Left colon (tissue), 2 donors: ENCODE measurements at places on chromosomes 6 and 20.

GRCh38 chr6:71489736-71490135 is 201.1 kb downstream of the OGFRL1 start:
- no peak for DNase-seq

DNA sequence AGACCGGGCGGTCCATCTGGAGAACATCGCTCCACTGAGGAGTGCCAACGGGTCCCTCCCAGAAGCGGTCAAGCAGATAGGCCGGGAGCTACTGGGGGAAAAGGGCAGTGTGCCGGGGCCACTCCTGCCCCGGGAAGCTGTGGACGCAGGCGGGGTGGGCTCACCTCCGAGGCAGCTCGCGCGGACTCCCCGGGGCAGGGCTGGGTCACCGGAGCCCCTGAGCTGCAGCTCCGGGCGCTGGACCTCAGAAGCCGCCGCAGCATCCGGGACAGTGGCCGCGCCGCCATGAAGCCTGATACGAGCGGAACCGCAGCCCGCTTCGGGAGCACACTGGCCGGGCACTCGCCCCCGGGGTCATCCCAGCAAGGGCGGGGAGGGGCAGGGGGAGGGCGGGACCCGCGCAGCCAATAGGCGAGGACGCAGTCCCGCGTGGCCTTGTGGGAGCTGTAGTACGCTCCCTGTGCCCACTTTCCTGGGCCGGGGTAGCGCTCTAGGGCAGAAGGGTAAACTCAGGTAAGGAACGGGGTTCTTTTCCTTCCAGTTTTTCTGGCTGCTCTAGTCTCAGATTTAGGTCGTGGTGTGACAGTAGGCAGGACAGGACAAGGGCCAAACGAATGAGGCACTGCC is at the start of gene MOCS1:
Gene MOCS1, minus strand, starts transcription at position 332 of the 627 bp plus-strand sequence. Its CDS starts 45 bp downstream, at position 287.
- peak; percentile 74 for DNase-seq

GRCh38 chr6:5610640-5611039 is 349.3 kb downstream of the FARS2 start:
- DNase-seq, result no peak

DNA sequence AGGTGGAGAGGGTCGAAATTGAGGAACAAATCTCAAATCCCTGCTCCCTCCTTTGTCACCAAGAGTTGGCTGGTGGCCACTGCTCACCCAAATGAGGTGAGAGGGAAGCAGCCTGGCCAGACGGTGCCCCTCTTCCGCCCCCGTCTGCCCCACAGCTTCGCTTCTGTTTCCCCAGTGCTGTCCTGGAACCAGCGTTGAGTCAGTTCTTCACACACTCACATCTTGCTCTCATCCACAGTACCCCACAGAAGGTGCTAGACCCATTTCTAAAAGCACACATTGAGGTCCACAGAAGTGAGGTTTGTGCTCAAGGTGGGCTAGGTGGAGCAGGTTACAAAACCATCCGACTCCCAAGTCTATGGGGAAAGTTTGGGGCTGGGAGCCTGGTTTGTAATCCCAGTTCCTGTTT is 3.8 kb downstream of the CEBPB start:
- DNase-seq, result no peak

GRCh38 chr6:3227363-3228045 is at the start of gene TUBB2B:
TUBB2B (minus strand) TSS chr6:3227653; CDS start chr6:3227543, 110 bp downstream.
- DNase-seq, result no peak

- no peak for DNase-seq
These were observed 29.7 kb downstream of the MYB start for GRCh38 chr6:135210632-135211305.

- DNase-seq, result no peak
These were observed 183.1 kb downstream of the MOXD1 start for GRCh38 chr6:132218059-132218696.
